Bladder microvascular endothelial cell (primary cell): ENCODE measurements at places on chromosomes 1 and 21. TPM values are rescaled to one million over a fixed set of nuclear protein-coding genes. Genes with fewer than 3 reads are reported as not detected.

The RASAL2 gene
- total RNA-seq, result 19.9 and 33.6 TPM in 2 replicates

The HIPK1 gene
- 16.2 and 47.5 TPM in 2 replicates for total RNA-seq

The FOXO6 gene
- total RNA-seq, result not detected in 2 replicates

The RXFP4 gene
- total RNA-seq, result 0.06 and 0.16 TPM in 2 replicates

The NBPF26 gene
- 2.4 and 12.0 TPM in 2 replicates for total RNA-seq

The SLFNL1 gene
- 0.32 and 0.69 TPM in 2 replicates for total RNA-seq

The GLIS1 gene
- total RNA-seq, result under 0.01 TPM in 1 of 2 replicates, not detected in the other

The CAPN8 gene
- not detected in 2 replicates for total RNA-seq

The LCE2A gene
- total RNA-seq, result not detected in 2 replicates

The KANK4 gene
- total RNA-seq, result not detected in 2 replicates

The OR10Z1 gene
- not detected in 2 replicates for total RNA-seq

The KRTAP21-1 gene
- not detected in 2 replicates for total RNA-seq

The FAM151A gene
- not detected in 2 replicates for total RNA-seq

The TINAGL1 gene
- 331 and 542 TPM in 2 replicates for total RNA-seq

The BCL2L15 gene
- under 0.01 and 0.25 TPM in 2 replicates for total RNA-seq

The COL11A1 gene
- total RNA-seq, result under 0.01 and 0.25 TPM in 2 replicates
